ENCODE measurements at places on chromosomes 16 and 17.

- peak; percentile 90 for DNase-seq
Observed at GRCh38 chr16:785563-786535, 2.3 kb downstream of the RPUSD1 start.

DNA sequence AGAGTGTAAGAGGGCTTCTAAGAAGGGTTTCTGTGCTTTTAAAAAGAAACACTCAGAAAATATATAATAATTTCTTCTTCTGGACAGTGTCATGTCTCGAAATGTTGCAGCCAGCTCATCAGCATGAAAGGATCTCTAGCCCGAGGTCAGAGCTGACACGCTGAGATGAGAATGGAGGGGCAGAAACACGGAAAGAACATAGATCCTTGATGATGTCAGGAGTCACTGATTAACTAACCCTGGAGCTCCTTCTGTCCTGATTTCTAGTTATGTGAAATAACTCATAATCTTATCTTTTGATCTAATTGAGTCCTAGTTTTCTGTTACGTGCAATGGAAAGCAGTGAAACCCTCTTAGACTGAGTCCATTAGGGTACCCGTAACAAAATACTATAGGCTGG lies 10.3 kb upstream of the TOX3 start:
- DNase-seq = no peak

GRCh38 chr16:25586826-25587225 lies 104.9 kb upstream of the HS3ST4 start:
- no peak for DNase-seq

DNA sequence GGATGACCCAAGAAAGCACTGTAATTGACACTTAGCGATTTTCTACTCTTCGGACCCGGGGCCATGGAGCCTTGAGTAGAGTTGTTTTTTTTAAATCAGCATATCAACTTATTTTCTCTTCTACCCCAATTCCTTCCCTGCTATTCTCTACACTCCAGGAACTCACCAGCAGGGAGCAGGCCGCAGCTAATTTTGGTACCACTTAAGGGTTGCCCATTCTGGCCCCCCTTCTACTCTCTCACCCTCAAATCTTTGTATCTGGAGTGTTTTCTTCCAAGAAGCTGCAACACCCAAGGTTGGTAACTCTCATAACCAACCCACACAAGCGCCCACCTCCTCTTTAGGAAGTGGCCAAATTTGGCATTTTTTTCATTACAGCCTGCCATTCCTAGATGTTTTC lies 5.5 kb upstream of the ERAL1 start:
- no peak for DNase-seq

GRCh38 chr17:17118399-17118798 lies 76.1 kb downstream of the MPRIP start:
- DNase-seq = no peak

- no peak for DNase-seq
Observed at GRCh38 chr16:30983289-30983889, 1.6 kb upstream of the HSD3B7 start.

All from activated CD8-positive, alpha-beta memory T cell treated with anti-CD3 and anti-CD28 coated beads for 24 hours (primary cell).